HTR-8/SVneo (cell line): ENCODE measurements at places on chromosomes 5 and 9.

DNA sequence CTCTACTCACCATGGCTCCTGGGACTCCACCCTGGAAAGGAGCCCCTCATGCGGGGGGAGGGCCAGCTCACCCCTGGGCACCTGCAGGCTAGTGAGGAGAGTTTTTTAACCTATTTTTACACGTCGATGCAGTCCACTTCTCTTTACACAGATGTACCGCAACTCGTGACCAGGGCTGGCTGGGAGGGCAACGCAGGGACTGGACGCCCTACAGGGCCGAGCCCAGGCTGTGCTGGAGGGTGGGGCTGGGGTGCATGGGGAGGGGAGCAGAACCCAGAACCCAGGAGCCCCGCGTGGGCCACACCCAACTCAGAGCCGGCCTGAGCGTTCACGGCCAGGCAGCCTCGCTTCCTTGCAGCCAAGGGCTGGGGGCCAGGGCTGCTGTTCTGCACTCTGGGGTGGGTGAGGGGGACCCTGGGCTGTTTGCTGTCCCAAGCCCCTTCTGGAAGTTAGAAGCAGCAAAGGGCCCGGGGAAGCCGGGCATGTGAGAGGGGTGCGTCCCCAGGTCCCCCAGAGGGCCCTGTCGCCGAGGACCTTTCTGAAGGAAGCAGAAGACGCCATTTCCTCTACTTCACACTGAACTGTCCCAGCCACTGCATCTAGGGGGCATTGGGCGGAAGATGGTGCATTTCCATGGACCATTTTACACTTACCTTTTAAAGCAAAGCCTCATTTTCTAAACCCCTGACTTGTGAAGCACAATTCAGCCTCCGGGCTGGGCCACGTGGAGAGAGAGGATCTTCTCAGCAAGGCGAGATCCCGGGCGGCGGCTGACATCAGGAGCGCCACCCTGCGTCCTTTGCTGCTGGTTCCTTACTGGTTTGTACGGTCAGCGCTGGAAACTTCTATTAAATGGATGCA lies 90.5 kb downstream of the KCNT1 start:
- DNase-seq = no peak

DNA sequence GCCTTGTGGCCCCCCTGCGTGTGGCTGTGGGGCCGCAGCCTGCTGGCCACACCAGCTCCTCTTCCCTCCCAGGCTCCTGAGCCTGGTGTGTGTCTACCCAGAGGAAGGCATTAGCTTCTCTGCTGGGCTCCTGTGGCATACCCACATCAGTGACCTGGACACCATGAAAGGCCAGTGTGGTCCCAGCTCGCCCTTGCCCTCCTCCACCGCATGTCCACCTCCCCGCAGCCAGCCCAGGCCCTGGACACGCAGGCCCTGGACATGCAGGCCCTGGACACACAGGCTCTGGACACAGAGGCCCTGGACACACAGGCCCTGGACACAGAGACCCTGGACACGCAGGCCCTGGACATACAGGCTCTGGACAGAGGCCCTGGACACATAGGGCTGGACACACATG lies 153.4 kb upstream of the PPP1R26 start:
- no peak for DNase-seq

- DNase-seq = no peak
These were observed 34.8 kb downstream of the ITGA2 start for GRCh38 chr5:53023969-53024368.

- no peak for DNase-seq
These were observed 117.7 kb upstream of the ACTBL2 start for GRCh38 chr5:57600321-57600720.

GRCh38 chr5:58761407-58761806 lies 178.5 kb downstream of the RAB3C start:
- no peak for DNase-seq

GRCh38 chr9:114266969-114267368 lies 55.9 kb upstream of the ORM1 start:
- no peak for DNase-seq

- DNase-seq = no peak
These were observed 106.7 kb downstream of the INSYN2B start for GRCh38 chr5:169873642-169874041.

- DNase-seq = no peak
These were observed 65.9 kb upstream of the GNAQ start for GRCh38 chr9:78097541-78097940.

DNA sequence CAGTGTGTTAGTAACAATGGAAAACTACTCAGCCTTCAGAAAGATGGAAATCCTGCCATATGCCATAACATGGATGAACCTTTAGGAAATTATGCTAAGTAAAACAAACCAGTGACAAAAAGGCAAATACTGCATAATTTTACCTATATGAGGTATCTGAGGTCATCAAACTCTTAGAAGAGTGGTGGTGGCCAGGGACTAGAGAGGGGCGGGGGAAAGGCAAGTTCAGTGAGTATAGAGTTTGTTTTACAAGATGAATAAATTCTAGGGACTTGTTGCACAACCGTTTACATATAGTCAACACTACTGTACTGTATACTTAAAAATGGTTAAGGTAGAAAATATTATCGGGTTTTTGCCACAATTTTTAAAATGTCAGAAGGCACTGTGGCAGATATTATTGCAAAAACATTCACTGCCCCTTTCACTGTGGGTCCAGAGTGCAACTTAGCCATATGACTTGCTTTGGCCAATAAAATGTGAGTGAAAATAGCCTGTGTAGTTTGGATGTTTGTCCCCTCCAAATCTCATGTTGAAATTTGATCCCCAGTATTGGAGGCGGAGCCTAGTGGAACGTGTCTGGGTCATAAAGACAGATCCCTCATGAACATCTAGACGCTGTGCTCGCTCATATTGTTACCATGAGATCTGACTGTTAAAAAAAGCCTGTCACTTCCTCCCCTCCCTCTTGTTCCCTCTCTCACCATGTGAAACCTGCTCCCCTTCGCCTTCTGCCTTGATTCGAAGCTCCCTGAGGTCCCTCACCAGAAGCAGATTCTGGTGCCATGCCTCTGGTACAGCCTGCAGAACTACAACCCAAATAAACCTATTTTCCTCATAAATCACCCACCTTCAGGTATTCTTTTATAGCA lies 9.5 kb downstream of the ZNF367 start:
- DNase-seq = no peak

GRCh38 chr5:17154211-17154996 lies 63.0 kb upstream of the BASP1 start:
- DNase-seq = no peak

DNA sequence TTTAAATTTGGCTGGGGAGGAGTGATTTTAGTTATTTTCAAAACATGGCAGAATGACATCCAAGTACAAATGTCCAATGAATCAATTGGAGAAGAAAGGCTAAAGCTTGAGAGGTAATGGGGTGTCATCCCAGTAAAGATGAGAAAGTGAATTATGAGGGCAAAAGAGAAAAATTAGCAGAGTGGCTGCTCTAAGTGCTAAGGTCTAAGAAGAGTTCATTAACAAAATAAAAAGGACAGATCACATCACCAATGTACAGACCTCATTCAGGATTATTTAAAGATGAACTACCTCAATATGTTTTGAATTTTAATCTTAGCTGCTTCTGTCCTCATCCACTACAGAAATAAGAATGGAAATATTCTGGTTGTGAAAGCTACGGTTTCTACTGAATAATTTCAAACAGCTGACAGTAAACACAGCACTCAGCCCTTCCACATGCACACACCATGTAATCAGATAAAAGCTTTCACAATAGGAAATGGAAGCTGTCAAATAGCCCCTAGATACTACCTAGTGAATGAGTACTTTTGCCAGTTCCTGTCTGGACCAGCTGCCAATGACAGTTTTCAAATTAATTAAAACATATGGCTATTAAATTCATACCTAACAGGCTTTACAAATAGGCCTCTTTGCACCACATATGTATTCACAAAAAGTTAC lies 171.5 kb downstream of the SSBP2 start:
- DNase-seq = no peak

GRCh38 chr5:139764886-139765408 lies 30.7 kb upstream of the PSD2 start:
- no peak for DNase-seq

- DNase-seq = peak; percentile 57
These were observed at the start of gene TICAM2 for GRCh38 chr5:115601701-115602590. TICAM2 (minus strand) TSS chr5:115602479; CDS start chr5:115581256, 21,223 bp downstream.

- no peak for DNase-seq
These were observed 111.5 kb upstream of the ANKRD55 start for GRCh38 chr5:56344594-56344993.

GRCh38 chr5:74493411-74493810 lies 147.1 kb downstream of the ENC1 start:
- no peak for DNase-seq

GRCh38 chr5:21219251-21219650 lies 1231.3 kb upstream of the CDH18 start:
- peak; percentile 26 for DNase-seq

DNA sequence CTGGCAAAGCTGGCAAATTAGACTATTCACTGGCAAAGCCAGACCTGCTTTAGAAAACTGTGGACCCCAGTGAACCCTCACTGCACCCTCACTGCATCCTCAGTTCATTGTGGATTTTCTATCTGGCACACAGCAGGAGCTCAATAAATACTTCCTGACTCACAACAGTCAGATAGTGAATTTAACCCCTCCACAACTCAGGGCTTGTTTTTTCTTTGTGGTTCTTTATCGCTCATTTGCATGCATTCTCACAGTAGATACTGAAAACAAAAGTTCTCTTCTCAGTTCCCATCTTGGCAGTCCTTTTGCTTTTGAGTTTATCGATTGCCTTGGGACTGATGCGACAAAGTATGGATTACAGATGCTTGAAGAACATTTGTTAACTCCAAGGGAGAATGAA lies 99.8 kb downstream of the ACTL7B start:
- no peak for DNase-seq

DNA sequence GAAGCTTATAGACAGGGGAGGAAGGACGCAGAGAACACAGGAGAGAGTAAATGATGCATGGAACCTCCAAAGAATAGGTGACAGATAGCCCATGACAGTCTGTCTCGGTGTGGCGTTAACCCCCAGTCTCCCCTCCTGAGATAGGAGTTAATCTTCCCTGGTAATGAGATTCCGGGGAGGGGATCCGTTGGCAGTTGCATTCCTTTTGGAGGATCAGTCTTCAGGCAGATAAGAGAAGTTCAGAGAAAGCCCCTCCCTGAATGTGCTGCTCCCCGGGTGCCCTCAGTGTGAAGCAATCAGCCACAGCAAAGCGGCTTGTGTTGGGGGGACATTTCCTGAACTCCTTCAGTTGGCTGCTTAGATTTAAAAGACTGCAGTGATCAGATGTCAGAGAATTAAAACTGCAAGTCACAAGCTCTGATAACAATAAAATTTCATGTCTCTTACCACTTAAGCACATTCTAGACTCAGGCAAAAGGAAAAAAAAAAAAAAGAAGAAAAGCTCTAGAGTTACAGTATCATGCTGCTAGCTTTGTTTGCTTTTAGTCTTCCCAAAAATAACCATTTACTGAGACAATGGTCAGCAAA lies 121.1 kb downstream of the EGFLAM start:
- no peak for DNase-seq

DNA sequence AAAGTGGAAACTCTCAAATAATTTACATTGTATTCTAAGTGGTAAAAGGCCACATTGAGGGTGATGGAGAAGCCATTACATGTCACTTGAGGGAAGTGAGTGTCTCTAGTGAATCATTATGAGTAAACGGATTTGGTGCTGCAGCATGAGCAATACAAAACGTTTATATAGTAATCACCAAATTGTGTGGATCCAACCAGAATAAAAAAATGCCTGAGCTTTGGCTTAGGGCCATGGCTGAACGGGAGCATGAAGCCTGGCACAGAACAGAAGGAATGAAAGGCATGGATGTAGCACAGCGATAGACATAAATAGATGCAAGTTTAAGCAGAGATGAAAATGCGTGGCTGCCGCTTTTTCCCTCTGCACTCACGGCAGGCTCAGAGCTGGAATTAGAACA lies 58.3 kb downstream of the PTTG1 start:
- DNase-seq = no peak

GRCh38 chr9:20642045-20642444 lies 19.7 kb upstream of the MLLT3 start:
- DNase-seq = no peak

DNA sequence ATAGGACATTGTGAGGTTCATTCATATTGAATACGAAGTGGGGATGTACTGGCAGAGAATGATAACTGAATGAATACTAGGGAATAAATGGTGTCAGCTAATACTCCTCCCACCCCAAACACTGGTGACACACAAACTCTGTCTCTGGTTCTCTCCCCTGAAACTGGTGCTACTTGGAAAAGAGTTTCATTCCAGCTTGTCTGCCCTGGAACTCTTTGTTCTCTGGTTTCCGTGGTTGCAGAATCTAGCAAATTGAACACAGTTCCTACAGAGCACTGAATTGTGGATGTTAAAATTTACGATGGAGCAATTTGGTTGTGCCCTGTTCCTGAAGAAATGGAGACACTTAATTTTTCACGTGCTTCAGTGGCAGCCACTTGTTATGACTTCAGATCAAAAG lies 181.7 kb downstream of the KCTD16 start:
- DNase-seq = no peak

DNA sequence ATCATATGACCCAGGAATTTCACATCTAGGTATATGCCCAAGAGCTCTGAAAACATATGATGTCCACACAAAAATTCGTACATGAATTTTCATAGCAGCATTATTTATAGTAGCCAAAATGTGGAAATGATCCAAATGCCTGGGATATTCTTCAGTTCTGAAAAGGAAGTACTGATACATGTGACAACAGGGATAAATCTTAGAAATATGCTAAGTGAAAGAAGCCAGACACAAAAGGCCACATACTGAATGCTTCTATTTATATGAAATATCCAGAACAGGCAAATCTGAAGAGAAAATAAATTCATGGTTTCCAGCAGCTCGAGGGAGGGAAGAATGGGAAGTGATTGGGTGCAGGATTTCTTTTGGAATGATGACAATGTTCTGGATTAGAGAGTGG lies 16.8 kb upstream of the ZBTB43 start:
- no peak for DNase-seq

DNA sequence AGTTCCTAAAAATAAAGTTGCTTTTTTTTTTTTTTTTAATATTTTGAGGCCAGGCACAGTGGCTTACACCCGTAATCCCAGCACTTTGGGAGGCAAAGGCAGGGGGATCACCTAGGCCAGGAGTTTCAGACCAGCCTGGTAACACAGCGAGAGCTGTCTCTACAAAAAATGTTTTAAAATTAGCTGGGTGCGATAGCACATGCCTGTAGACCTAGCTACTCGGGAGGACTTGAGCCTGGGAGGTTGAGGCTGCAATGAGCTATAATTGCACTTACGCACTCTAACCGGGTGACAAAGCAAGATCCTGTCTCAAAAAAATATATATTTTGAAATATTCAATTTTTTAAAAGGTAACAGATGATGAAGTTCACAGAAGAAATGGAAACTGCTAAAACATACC lies 22.9 kb downstream of the GOLPH3 start:
- no peak for DNase-seq

- DNase-seq = no peak
These were observed 10.6 kb upstream of the SLC44A1 start for GRCh38 chr9:105233873-105234272.

DNA sequence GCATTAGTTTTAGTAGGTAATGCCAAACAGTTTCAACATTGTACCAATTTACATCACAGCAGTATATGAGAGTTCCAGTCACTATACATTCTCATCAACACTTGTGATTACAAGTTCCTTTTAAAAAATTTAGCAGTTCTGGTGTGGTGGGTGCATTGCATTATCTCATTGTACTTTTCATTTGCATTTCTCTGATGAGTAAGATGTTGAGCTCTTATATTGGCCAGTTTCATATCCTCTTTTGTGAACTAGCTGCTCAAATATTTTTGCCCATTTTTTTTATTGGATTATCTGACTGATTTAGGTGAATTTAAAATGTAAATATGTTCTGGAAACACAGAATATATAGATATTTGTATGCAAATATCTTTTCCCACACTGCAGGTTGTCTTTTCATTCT lies 160.9 kb upstream of the NR3C1 start:
- DNase-seq = no peak

GRCh38 chr9:112863746-112864145 lies 26.9 kb downstream of the SLC46A2 start:
- no peak for DNase-seq
